ENCODE measurements at places on chromosomes 7 and 10.

DNA sequence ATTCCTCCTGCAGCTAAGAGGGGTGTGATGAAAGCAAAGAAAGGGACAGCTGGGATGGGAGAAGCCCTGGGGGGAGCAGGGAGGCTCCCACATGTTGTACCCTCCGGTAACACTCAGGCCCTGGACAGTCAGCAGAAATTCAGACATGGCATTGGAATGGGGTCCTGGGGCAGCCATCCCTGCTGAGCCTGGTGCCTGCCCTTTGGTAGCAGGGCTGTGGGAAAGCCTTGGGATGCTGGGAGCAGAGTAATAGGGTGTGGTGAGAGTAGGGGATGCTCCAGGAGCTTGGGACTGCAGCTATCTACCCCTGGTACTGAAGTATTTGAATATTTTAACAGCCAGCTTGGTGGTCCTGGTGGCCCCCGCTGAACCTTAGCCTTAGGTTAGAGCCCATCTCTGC is 56.8 kb downstream of the FAM241B start:
- no peak for DNase-seq

DNA sequence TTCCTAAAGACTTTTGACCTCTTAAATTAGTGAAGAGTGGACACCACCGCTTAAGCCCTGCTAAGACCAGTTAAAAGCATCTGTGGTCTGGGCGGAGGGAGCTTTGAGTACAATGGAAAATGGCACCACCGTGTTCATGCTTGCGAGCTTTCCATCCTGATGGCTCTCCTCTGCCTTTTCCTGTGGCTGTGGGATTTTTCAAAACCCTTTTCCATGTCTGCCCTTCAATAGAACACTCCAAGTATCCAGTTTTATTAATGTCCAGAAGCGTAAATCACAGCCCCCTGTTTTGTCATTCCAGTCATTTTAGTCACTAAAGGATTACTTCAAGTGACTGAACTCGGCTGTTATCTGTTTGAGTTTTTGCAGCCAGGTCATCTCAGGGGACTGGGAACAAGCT is 181.8 kb downstream of the MGMT start:
- DNase-seq: no peak

- DNase-seq: no peak
Observed at GRCh38 chr7:112886208-112886607, 96.0 kb upstream of the TMEM168 start.

DNA sequence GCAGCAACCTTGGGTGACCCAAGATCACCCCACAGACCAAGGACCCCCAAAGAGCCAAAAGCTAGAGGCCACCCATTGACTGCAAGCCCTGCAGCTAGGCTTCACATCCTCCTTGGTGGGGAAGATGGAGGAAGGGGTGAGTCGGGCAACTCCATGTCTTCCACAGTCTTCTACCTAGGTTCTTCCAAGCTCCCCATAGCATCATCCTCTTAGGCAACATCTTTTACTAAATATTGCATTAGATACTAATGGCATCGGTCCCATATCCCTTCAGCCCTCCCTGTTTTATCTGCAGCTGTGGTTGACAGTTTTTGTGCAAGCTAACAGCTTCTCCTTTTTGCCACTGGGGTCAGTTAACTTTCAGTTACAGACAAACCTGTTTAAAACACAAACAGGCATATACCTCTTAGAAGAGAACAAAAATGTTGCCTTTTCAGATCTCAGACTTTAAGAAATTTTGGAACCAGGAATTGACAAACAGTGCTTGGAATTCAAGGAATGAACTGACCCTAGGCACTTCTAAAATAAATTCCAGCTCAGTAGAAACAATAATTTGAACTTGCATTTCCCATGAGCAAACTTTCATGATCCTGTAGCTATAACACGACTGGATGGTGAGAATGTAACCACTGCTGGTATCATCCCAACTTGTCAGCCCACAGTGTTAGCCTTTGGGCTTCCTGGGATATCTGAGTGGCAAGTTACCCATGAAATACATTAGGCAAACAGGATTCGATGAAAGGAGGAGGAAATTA is 33.9 kb upstream of the MSMB start:
- no peak for DNase-seq

- peak; percentile 22 for DNase-seq
Observed at GRCh38 chr7:35975851-35976454, 175.1 kb downstream of the SEPTIN7 start.

DNA sequence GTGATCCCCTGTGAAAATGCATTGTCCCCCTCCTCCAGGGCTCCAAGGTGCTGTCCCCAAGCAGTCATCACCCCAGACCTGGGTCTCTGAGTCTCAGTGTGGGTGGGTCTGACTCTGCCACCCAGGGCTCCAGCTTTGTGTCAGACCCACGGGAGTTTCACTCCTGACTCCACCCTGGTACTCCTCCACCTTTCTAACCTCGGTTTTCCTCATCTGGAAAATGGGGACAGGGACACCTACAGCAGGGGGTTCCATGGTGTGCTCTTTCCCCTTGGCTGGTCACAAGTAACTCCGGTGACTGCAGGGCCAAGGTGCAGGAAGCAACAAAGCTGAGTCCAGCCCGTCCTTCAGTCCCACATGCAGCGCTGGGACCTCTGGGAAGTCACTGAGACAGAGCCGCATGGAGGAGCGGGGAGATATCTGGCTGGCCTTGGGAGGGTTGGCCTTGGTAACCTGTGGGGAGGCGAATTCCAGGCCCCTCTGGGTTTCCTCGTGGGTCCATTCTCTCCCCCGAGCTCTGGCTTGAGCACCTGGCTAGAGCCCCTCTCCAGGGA is 41.8 kb upstream of the RABGEF1 start:
- DNase-seq: no peak

- no peak for DNase-seq
Observed at GRCh38 chr10:42962110-42962901, 114.6 kb upstream of the RET start.

GRCh38 chr10:96153070-96153469 is 23.0 kb downstream of the ZNF518A start:
- no peak for DNase-seq

Measured in activated CD4-positive, alpha-beta T cell treated with anti-CD3 and anti-CD28 coated beads, Interleukin-2, amount 50 U/mL, for 4 hours (primary cell).